ENCODE measurements at places on chromosomes 3 and 15.

DNA sequence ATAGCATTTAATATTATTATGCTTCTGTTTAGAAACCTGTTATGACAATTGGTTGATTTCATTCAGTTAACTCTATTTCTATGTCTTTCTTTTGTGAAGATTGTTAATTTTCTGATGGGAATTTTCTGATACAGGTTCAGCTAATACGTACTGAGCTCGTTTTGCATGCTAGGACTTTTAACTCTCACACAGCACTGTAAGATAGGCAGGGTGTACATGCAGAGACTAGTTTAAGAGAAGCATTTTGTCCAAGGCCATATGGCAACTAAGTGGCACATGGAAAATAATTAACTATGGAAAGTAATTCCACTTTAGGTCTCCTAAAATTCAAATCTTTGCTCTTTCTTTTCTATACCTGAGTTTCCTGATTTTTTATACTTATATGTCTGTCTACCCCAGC lies 81.9 kb downstream of the IL1RAP start:
- no peak for DNase-seq

DNA sequence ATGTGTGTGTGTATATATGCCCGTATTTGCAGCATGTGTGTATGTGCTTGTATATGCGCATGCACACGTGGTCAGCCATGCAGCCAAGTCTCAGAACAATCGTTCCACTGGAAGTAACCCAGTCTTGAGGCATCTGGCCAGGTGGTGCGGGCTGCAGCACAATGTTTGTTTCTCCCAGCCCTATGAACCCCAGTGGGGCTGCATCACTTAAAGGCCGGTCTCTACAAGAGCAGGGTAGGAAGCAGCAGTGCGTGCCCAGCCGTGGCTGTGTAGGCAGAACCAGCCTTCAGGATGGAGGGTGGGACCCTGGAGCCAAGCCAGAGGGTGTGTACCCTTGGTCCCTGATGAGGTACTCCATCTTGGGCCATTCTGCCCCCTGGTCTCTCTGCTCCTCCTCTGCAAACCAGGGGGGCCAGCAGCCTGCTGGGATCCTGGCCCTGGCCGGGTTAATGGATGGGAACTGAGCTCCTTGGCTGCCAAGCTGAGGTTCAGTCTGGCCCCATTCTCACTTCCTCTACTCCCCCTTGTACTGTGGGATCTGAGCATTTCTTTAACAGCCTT lies 11.8 kb downstream of the KLF13 start:
- no peak for DNase-seq

GRCh38 chr3:136893848-136894443 lies 31.9 kb downstream of the NCK1 start:
- no peak for DNase-seq

- no peak for DNase-seq
Observed at GRCh38 chr3:4584456-4585249, 91.5 kb downstream of the ITPR1 start.

DNA sequence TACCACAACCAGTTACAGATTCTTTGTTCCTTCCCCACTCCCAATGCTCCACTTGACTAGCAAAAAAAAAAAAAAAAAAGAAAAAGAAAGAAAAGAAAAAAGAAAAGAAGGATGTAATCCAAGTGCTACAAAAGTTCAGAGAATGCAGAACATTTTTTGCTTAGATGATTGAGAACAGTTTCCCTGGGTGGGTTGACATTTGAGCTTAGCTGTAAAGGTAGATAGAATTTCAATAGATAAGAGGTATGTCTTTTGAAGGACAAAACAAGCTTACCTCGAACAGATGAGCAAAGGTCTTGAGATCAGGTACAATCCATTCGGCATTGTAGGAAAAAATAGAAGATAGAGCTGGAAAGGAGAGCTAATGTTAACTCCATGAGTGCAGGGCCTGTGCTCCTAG lies 344.6 kb upstream of the NECTIN3 start:
- no peak for DNase-seq

DNA sequence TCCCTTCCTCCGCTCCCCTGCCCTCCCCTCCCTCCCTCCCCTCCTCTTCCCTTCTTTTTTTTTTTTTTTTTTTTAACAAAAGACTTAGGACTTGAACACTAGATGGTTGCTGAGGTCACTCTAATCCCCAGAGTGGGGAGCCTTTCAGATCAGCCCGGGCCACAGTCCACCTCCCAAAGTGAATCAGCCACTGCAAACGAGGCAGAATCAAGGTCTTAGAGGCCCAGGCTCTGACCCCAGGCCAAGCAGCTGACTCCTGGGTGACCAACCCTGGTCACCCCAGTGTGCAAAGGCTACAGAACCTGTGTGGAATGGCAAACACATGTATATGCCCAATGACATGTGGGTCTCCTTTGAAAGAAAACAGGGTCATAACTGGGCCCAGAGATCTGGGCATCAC lies 18.3 kb upstream of the EHD4 start:
- no peak for DNase-seq

DNA sequence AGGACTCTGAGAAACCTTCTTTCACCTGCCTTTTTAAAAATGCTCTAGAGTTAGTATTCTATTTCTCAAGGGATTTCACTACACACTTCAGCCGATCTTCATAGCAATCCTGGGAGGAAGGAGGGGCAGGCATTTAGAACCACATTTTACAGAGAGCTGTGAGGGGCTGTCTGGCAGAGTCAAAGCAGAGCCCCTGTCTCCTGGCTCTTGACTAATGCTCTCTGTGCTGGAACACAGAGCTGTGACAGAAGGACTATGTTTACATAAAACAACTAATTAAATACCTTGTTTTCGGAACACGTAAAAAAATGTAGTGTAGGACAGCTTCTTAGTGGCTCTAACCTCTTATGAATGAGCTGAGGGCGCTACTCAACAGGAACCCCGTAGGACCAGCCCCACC lies 7.6 kb upstream of the SPTBN5 start:
- DNase-seq: no peak

- no peak for DNase-seq
Observed at GRCh38 chr15:87916208-87916607, 340.3 kb downstream of the NTRK3 start.

DNA sequence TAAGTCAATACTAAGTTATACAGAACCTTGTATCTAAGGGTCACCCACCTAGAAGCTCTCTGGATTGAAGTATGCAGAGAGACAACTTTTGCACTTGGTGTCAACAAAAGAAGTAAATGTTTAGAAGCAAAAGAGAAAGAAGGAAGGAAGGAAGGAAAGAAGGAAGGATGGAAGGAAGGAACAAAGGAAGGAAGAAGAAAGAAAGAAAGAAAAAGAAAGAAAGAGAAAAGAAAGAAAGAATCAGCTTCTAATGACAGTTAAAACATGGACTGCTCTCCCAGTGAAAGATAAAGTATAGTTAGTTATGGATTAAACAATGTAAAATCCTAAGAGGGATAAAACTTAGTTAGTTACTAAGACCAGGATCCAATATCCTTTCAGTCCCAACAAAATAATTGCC lies 613.8 kb upstream of the NR2F2 start:
- DNase-seq: no peak

DNA sequence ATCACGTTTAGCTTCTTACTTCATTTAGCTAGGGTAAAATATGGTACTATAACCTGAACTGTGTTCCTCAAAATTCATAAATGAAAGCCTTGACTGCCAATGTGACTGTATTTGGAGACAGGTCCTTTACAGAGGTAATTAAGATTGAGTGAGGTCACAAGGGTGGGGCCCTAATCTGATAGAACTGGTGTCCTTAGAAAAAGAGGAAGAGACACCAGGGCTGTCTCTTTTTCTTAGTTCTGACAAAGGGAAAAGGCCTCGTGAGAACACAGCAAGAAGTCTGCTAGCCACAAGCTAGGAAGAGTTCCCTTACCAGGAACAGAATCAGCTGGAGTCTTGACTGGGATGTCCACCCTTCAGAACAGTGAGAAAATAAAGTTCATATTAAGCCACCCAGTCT lies 162.7 kb downstream of the GMNC start:
- DNase-seq: no peak

DNA sequence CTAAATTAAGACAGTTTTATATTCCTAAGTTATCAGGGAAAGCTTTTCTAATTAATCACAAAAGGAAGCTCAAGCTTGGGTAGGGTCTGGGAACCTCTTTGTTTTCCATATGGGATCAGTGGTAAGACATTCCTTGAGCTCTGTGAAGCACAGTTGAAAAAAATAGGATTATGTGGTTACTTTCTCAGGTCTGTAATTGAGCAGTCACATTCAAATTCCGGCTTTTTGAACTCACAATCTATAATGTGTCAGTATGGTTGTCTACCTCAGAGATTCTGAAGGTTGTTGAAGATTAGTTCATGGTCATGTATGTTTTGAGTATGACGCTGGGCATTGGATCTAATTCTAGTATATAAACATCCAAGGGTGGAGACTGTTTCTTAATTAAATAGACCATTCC lies 364.5 kb downstream of the LPP start:
- no peak for DNase-seq

GRCh38 chr15:29222129-29222853 lies 47.3 kb downstream of the NSMCE3 start:
- no peak for DNase-seq

DNA sequence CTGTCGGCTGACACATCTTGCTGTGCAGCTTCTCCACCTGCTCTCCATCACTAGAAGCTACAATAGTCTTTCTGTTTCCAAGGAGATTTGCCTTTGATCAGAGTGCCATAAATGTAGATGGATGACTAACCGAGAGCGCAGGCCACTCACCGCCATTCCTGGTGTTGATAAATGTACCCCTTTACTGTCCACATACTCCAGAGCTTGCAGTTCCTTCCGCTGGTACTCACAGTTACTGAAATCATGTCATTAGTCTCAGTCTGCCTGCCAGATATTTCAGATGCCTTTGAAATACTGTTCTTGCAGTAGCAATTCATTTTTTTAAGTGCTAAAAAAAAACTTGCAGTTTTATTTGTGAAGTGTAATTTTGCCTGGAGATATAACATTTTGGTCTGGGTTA lies 72.3 kb downstream of the BLM start:
- no peak for DNase-seq

DNA sequence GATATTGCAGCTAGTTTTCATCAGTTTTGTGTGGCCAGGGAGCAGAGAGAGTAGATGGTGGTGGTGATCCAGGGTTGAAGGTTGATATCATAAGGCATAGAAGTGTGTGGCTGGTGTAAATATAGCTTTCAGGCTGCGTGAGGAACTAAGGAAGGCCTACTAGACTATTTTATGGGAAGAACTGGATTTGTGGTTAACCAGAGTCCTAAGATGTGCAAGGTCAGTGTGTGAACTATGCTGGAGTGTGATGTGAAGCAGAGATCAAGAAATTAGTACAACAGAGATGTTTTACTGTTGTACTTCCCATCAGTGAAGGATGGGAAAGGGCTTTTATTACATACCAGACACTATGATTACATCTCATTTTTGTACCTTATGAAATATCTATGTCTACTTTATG lies 41.5 kb downstream of the MAPK6 start:
- no peak for DNase-seq

DNA sequence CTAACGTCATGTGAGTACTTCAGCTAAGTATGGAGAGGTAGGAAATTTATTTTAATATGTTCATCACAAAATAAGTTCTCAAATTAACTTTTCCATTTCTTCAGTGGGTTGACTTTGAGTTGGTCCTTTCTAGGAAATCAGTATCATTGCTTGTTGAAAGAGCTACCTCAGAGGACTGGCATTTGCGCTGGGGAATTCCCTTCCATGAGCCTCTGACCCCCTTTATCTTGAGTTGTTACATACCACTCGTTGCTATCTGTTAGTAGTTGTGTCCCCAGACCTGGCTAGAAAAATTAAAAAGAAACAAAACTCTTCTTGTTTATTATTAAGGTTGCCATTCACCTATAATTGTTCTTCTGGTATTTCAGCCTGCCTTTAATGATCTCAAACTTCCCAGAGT lies 96.8 kb upstream of the ROBO2 start:
- DNase-seq: no peak

GRCh38 chr15:101323793-101324523 lies 28.9 kb upstream of the SNRPA1 start:
- DNase-seq: no peak

DNA sequence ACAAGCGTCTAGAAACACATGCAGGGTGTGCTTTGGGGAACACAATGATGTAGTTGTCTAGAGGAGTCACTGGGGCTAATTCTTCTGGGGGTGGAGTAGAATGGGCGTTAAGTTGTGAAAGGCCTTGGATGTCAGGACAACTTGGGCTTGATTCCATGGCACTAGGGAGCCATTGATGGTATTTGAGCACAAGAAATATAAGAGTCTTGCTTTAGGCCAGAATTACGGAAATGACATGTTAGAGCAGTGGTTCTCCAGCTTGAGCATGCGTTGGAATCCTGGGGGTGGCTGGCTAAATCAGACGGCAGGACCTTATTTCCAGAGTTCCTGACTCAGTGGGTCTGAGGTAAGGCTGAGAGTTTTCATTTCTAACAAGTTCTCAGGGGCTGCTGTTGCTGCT lies 29.2 kb upstream of the SMAD6 start:
- DNase-seq: no peak

- no peak for DNase-seq
Observed at GRCh38 chr3:186976837-186977750, 46.8 kb downstream of the ST6GAL1 start.

GRCh38 chr3:123803521-123803920 lies 80.6 kb downstream of the MYLK start:
- DNase-seq: no peak

- DNase-seq: no peak
Observed at GRCh38 chr3:12479919-12480427, 4.3 kb upstream of the TSEN2 start.

GRCh38 chr3:159829539-159830227 lies 159.0 kb upstream of the IL12A start:
- DNase-seq: no peak

DNA sequence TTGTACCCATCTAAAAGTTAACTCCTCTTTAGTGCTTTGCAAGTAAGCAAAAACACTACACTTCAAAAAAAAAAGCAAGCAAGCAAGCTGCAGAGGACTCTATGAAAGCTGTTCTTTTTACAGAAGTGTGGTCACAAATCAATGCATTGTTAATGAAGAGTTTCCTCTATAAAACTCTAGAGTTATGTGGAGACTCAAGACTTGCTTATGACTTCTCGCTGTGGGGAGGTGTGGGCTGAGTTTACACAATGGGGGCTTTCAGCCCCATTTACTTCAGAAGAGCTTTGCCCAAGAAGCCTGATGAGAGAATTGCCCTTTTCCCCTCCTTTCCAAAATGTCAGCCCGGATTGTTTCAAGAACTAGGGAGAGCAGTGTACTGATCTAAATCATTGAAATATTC lies 144.4 kb downstream of the IGSF11 start:
- no peak for DNase-seq

GRCh38 chr3:20326541-20326940 lies 140.5 kb upstream of the SGO1 start:
- no peak for DNase-seq

DNA sequence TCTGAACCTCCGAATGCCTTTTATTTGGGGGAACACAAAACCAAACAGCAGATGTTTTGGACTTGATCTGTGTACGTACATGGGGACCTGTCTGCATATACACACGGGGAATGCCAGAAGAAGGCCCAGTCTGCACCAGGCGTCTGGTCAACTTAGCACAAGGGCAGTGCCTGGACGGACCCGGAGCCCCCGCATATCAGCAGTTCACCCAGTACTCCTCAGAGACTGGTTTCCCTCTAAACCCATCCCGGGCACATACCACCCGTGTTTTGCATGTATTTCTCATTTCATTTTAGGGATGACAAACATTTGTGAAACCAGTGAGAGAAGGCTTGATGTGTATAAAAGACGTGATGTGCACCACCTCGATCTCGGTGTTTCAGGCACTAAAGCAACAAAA lies 49.7 kb downstream of the KLHL25 start:
- no peak for DNase-seq

- no peak for DNase-seq
Observed at GRCh38 chr15:84598250-84598649, 2.6 kb upstream of the ZSCAN2 start.

- DNase-seq: no peak
Observed at GRCh38 chr3:134059671-134060560, 30.2 kb upstream of the SLCO2A1 start.

- DNase-seq: no peak
Observed at GRCh38 chr3:159486580-159486979, 502.1 kb upstream of the IL12A start.
